Stimulated activated CD4-positive, alpha-beta T cell treated with anti-CD3 and anti-CD28 coated beads, Interleukin-15, amount 100 ng/mL, for 1 hour (primary cell): ENCODE measurements at places on chromosomes 7 and 10.

GRCh38 chr10:77849039-77849664 lies 77.4 kb downstream of the DLG5 start:
- DNase-seq, result no peak

GRCh38 chr10:46540412-46541016 lies 15.9 kb downstream of the GPRIN2 start:
- no peak for DNase-seq

GRCh38 chr7:40815022-40815421 lies 680.2 kb downstream of the SUGCT start:
- no peak for DNase-seq

GRCh38 chr10:132810807-132811700 lies 25.1 kb upstream of the NKX6-2 start:
- no peak for DNase-seq

GRCh38 chr10:68604441-68604840 lies 44.3 kb downstream of the TET1 start:
- no peak for DNase-seq

DNA sequence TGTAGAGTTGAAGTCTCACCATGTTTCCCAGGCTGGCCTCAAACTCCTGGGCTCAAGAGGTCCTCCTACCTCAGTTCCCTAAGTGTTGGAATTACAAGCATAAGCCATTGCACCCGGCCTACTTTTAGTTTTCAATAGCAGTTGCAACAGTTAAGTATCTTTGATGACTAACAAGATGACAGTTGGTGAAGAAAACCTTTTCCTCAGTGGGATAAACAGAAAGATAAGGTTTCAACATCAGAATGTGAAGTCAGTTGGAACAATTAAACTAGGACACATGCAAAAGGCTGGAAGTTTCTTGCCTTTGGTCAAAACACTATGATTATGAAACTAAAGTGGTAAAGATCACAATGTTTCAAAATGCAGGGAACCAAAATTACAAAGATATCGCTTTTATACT lies 169.2 kb downstream of the ZNF438 start:
- no peak for DNase-seq

DNA sequence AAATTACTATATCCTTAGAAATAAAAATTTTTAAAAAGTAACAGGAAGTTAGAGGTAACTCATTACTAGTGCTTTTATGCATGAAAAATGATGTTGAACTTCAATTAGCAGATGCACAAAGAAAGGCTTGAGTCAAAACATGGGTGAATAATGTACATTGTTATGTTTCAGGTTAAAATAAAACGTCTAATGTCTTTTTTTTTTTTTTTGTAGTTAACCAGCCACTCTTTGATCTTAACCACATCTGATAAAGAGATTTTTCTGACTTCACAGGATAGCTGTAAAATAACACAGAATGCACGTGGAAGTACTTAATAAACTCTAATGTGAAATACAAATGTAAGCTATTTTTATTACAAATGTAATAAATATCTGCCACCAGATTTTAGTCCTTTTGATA lies 61.7 kb downstream of the GSAP start:
- DNase-seq, result no peak

DNA sequence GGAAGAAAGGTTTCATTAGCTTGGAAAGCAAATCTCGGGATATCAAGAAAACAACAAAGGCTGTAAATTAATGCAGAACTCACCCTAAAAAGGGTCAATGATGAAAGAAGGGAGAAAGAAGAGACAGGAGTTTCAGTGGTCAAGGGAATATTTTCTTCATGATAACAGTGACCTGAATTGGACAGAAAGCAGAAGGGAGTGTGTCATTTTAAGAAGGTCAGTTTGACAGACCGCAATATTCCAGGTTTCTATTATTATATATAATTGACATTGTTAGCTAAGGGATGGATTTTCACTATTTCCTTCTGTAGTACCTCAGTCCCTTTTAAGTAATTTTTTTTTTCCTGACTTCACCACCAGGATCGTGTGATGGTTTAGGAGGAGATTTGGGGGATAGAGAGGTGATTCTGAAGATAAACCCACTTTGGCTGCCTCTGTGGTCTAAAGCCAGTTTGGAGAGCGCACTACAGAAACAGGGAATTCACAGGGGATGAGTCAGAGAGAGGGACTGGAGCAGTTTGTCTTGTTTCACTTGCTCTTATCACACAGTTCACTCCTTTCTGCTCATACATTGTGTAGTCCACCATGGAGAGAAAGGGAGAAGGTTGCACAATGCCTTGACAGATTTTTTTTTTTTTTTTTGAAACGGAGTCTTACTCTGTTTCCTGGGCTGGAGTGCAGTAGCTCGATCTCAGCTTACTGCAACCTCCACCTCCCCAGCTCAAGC lies 417.9 kb downstream of the AUTS2 start:
- DNase-seq, result no peak

GRCh38 chr10:22977751-22978150 lies 49.9 kb downstream of the ARMC3 start:
- no peak for DNase-seq

DNA sequence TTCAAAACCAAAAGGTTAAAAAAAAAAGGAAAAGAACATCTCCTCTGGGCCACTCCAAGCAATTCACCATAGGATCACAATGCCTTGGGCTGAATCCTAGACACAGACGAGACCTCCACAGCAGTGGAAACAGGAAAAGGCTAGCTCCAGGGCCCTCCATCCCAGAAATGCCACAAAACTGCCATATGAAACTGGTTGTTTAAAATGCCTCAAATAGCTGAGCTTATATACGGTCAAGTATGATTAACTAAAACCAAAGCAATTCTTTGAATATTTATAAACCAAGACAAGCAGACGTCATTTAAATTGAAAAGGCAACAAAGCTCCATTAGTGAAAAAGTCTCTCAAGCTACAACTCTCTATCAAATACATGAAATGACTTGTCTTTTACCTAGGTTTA lies 63.1 kb downstream of the DOCK4 start:
- no peak for DNase-seq

DNA sequence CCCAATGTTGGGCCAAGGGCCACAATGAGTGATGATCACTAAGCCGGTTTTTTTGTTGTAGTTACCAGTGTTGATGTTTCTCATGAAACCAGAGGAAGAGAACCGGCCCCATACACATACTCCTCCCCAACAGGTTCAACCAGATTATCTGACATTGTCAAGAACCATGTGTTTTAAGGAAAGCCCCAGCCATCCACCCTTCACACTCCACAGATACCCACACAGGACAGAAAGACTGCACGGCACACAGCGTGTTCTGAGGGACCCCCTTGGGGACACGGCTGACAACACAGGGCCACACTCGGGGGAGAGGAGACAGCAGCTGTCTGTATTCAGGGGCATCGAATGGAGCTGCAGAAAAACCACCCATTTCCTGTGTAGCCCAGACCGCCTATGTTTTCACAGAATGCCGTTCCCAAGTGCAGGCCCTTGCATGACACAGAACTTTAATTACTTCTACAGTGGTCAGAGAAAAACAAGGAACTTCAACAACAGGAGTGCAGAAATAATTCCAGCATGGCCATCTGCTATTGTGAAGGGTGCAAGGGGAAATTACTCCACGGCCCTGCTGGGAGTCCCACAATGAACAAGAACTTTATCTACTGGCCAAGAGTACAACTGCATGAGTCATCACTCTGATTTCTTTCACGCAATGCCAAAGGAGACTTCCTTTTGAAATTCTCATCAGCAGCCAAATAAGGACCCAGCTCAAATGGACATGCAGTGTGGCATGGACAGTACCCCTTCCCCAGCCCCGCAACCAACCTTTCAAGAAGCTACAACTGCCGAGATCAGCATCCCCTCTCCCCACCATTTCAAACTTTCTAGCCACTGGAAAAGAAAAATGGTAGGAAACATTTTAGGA lies 2.3 kb downstream of the KLF6 start:
- peak; percentile 52 for DNase-seq

GRCh38 chr10:79139124-79139835 lies 70.5 kb downstream of the ZMIZ1 start:
- DNase-seq, result no peak

DNA sequence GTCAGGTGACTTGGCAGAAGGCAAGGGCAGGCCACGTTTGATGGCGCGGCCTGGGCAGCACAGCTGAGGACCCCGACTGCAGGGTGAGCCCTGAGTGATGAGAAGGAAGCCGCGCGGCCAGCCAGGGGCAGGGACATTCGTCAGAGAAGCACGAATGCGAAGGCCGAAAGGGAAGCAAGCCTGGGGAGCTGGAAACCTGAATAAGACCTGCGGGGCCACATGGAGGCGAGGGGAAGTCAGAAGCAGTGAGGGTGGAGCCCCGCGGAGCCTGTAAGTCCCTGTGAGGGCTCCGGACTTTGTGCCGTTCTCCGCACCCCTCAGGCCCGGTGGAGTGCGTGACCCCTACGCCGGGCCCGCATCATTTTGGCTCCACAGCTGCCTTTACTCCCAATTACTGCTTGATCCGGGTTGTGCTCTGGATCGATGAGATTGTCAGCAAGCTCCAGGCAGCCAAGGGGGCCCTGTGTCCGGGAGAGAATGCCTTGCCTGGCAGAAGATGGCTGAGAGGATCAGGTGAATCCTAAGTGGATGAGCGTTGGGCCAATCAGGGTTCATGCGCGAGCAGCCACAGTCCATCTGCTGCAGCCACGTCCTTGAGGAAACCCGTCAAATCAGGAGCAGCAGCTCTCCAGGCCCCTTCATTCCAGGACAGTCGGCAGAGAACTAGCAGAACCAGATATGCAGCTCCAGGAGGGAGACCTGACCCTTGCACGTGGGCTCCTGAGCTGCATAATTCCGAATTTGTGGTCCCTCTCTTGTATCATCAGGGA lies 293.3 kb upstream of the SHH start:
- DNase-seq, result no peak

GRCh38 chr10:31146491-31147209 lies 115.0 kb upstream of the ZNF438 start:
- no peak for DNase-seq

DNA sequence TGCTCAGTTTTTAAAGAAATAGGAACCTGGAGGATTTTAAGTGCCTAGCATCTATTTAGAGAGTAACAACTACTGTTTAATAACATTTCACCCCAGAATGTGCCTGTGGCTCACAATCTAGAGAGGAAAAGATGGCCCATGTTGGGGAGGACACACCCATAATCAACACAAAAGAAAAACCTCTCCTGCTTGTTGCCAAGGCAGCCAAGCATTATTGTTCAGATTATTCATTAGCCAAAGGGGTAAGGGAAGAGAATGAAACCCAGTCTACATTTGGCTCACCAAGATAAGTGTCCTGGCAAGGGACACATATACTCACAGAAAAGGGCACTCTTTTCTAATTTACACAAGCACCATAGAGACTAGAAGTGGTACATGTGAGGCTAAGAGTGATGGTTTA lies 17.7 kb upstream of the IFIT1B start:
- DNase-seq, result no peak

- DNase-seq, result no peak
Measured at GRCh38 chr10:29428486-29428885, 139.6 kb downstream of the LYZL1 start.

GRCh38 chr10:124522933-124523871 lies 61.6 kb downstream of the LHPP start:
- no peak for DNase-seq

- no peak for DNase-seq
Measured at GRCh38 chr7:32611201-32612099, 116.2 kb downstream of the AVL9 start.

- no peak for DNase-seq
Measured at GRCh38 chr7:20172736-20173334, 44.3 kb downstream of the MACC1 start.

DNA sequence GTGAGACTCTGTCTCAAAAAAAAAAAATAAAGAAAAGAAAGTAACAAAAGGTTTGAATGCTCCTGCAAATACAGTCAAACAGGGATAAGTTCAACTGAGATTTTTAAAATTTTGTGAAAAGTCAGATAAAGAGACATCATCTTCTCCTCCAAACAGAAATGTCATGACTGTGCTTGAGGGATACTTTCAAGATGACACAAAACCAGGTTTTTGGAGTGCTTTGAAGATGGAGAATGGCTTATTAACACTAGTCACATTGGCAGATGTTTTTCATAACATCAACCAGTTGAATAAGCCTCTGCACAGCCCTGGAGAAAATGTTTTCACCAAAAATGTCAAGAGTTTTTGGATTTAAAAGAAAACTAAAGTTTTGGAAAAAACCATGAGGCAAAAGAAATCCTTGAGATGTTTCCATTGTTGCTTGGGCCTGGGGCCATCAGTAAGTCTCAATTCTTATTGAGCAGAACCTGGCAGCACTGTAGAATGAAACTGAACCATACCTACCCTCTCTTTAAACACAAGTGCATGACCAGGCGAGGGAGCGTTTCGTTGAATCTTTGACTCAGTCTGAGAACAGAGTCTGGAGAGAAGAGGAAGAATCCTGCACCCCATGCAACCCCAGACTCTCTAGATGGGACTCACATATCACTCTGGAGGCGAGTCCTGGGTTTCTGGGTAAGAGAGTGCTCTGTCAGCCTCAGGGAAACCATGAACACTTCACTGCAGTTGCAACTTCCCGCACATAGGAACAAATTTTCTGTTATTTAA lies 37.4 kb upstream of the PRKCQ start:
- no peak for DNase-seq

GRCh38 chr7:6106140-6106904 lies 75.1 kb downstream of the ANKRD61 start:
- peak; percentile 3 for DNase-seq

- no peak for DNase-seq
Measured at GRCh38 chr10:60236869-60237524, 152.7 kb downstream of the ANK3 start.

DNA sequence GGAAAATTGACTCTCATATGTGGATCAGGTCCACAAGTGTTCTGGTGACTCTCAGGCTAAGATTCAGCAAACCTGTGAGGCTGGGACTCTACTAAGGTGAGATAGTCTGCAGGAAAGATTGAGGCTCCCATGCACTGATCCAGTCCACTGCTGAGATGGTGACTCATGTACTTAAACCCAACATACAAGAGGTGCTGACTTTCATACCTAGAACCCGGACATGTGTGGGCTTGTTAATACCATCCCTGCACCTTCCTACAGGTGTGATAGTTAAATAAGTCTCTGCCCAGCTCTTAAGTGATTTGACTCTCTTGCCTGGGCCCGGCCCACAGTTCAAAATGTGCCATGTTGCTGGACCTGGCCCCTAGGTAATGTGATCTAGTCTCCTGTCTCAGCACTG lies 27.1 kb upstream of the ZNF107 start:
- DNase-seq, result no peak

DNA sequence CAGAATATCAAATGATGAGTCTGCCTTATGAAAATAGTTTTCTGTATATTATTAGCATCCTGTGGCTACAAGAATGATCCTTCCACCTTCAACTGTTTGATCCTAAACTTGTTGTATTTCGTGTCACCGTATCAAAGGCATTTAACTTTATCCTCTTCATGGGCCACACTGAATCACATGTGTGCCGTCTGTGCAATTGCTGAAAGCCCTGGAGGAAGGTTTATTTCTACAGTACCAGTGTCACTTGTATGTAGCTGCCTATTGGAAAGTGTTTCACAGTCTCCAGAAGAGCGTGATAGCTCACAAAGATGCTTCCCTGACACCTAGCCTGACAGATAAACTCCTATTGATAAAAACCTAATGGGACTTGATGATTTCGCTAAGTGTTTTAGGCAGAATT lies 94.5 kb downstream of the ITGA8 start:
- DNase-seq, result no peak

GRCh38 chr10:84822931-84823630 lies 494.7 kb downstream of the CCSER2 start:
- no peak for DNase-seq
